Endodermal cell (in vitro differentiated cells): ENCODE measurements at places on chromosomes 1 and 21. TPM values are rescaled to one million over a fixed set of nuclear protein-coding genes. Genes with fewer than 3 reads are reported as not detected.

Gene HRNR
- not detected in 2 replicates for total RNA-seq

Gene OR2L13
- total RNA-seq, result not detected in 2 replicates

Gene ETNK2
- total RNA-seq, result 15.3 to 25.9 TPM (median 24.4 TPM) in 3 replicates

Gene OR14K1
- 0.29 TPM in 1 of 2 replicates, not detected in the other for total RNA-seq
